Bronchus fibroblast of lung (primary cell): ENCODE measurements at places on chromosomes 5 and 9. TPM values are rescaled to one million over a fixed set of nuclear protein-coding genes. Genes with fewer than 3 reads are reported as not detected.

The PCDHGA2 gene
- 0.50 and 0.59 TPM in 2 replicates for total RNA-seq

The GOLGA1 gene
- total RNA-seq: 8.0 and 8.6 TPM in 2 replicates

The ANKRD18B gene
- total RNA-seq: 0.17 and 0.74 TPM in 2 replicates

The LECT2 gene
- not detected in 2 replicates for total RNA-seq

The MARCOL gene
- not detected in 2 replicates for total RNA-seq

The PPP3R2 gene
- total RNA-seq: not detected in 2 replicates

The INSYN2B gene
- 5.2 and 5.7 TPM in 2 replicates for total RNA-seq

The ZNF354B gene
- total RNA-seq: 3.3 and 4.7 TPM in 2 replicates

The CORO2A gene
- total RNA-seq: 1.5 and 2.1 TPM in 2 replicates

The LCNL1 gene
- under 0.01 TPM in 1 of 2 replicates, not detected in the other for total RNA-seq

The PCDHGB2 gene
- 0.50 and 0.59 TPM in 2 replicates for total RNA-seq

The PRXL2C gene
- total RNA-seq: 11.4 and 11.6 TPM in 2 replicates

The CDX1 gene
- total RNA-seq: not detected in 2 replicates

The MYO10 gene
- total RNA-seq: 15.6 and 16.8 TPM in 2 replicates

The HTR4 gene
- total RNA-seq: not detected in 2 replicates

The TRIM36 gene
- 0.67 and 1.5 TPM in 2 replicates for total RNA-seq

The TAF1L gene
- not detected in 2 replicates for total RNA-seq

The EMB gene
- 0.74 and 1.0 TPM in 2 replicates for total RNA-seq

The GABRA1 gene
- total RNA-seq: not detected in 2 replicates

The RPL35 gene
- 3,713 and 4,137 TPM in 2 replicates for total RNA-seq

The EPB41L4A gene
- under 0.01 and 0.17 TPM in 2 replicates for total RNA-seq

The LTC4S gene
- total RNA-seq: 1.6 and 3.4 TPM in 2 replicates

The PHF24 gene
- 0.17 and 0.74 TPM in 2 replicates for total RNA-seq
